Dermis microvascular lymphatic vessel endothelial cell (primary cell): ENCODE measurements at places on chromosomes 6 and 20. TPM values are rescaled to one million over a fixed set of nuclear protein-coding genes. Genes with fewer than 3 reads are reported as not detected.

Gene FGD2
- total RNA-seq, result not detected in 2 replicates

Gene PPP1R18
- 25.2 and 37.4 TPM in 2 replicates for total RNA-seq

Gene CRISP3
- total RNA-seq, result not detected in 2 replicates

Gene C20orf202
- under 0.01 TPM in 2 replicates for total RNA-seq

Gene ZNF311
- total RNA-seq, result under 0.01 and 0.13 TPM in 2 replicates

- no peak for DNase-seq
Observed at GRCh38 chr20:37393863-37394542, 48.1 kb downstream of the SRC start.

DNA sequence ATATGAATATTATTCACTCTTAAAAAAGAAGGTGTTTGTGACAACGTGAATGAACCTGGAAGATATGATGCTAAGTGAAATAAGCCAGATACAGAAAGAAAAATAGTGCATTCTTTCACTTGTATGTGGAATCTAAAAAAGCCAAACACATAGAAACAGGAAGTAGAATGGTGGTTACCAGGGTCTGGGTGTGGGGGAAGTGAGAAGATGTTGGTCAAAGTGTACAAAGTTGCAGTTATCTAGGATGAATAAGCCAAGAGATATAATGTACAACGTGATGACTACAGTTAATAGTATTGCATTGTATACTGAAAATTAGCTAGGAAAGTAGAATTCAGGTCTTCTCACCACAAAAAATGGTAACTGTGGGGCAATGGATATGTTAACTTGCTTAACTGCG is 151.1 kb upstream of the HCRTR2 start:
- no peak for DNase-seq

- no peak for DNase-seq
Observed at GRCh38 chr6:106186714-106187113, 100.6 kb downstream of the PRDM1 start.

GRCh38 chr6:110055387-110055735 is 77.2 kb downstream of the GPR6 start:
- no peak for DNase-seq

DNA sequence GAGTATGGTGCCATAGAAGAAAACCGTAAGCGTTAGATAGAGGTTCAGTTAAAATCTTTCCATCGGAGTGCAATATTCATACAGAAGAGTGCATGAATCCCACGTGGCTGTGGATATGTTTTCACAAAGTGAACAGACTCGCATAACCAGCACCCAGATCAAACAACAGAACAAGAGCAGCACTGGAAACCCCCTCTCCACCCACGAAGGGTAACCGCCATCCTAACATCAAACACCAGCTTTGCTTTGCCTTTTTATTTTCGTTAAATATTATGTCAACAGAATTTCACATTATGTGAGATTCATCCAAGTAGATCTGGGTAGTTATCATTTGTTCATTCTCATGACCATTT is 4.7 kb downstream of the GTSF1L start:
- no peak for DNase-seq

DNA sequence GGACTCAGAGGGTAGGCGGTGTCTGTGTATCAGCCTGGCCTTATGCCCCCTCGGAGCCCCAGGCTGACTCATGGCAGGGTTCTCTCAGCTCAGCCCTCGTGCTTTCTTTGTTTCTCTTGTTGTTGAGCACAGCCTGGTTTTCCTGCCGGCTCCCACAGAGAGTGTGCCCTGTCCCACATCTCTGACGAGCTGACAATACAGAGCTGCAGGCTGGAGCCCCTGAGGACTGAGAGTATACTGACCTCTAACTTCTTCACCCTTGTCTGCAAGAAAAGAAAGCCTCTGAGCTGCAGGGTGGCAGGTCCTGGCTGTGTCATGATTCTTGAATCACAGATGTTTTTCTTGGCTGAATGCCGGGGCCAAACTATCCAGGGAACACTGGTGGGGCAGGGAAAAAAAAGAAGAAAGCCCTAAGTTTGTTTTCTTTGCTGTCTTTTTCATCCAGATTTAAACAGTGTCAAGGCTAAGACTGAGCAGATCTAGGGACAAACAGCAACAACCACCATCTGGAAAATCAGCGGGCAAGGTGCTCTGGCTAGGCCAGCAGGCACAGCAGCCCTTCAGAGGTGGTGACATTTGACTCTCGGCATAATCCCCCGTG is 63.3 kb upstream of the ZNF133 start:
- DNase-seq, result peak; percentile 87

DNA sequence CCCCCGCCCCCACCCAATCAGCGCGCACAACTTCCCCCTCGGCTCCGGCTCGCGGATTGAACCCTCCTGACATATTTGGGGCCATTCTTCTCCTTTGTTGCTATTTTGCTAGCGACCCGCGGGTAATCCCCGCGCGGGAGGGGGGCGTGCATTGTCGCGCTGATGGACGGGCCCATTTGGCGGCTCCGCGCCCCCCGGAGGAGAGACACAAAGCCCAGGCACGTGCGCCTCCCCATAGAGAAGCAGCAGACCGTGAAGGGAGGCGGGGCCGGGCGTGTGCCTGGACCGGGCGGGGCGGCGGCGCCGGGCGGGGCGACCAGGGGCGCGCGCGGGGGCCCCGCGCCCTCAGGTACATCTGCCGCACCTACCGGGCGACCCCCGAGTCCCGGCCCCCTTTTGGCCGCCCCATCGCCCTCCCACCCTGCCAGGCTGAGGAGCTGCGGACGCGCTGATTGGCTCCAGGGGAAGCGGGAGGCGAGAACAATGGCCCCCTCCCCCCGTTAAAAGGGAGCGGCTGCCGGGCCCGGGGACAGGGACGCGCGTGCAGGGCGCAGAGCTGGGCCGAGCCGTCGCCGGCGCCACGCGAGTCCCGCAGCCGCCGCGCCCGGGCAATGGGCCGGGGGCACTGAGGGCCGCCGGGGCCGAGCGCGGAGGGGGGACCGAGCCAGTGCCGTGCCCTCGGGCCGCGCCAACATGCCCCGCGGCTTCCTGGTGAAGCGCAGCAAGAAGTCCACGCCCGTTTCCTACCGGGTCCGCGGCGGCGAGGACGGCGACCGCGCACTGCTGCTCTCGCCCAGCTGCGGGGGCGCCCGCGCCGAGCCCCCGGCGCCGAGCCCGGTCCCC is at the start of gene INSM1:
Gene INSM1 (plus strand): TSS at position 530 of the 843 bp plus-strand sequence. CDS start 164 bp downstream, at position 694.
- DNase-seq, result no peak

DNA sequence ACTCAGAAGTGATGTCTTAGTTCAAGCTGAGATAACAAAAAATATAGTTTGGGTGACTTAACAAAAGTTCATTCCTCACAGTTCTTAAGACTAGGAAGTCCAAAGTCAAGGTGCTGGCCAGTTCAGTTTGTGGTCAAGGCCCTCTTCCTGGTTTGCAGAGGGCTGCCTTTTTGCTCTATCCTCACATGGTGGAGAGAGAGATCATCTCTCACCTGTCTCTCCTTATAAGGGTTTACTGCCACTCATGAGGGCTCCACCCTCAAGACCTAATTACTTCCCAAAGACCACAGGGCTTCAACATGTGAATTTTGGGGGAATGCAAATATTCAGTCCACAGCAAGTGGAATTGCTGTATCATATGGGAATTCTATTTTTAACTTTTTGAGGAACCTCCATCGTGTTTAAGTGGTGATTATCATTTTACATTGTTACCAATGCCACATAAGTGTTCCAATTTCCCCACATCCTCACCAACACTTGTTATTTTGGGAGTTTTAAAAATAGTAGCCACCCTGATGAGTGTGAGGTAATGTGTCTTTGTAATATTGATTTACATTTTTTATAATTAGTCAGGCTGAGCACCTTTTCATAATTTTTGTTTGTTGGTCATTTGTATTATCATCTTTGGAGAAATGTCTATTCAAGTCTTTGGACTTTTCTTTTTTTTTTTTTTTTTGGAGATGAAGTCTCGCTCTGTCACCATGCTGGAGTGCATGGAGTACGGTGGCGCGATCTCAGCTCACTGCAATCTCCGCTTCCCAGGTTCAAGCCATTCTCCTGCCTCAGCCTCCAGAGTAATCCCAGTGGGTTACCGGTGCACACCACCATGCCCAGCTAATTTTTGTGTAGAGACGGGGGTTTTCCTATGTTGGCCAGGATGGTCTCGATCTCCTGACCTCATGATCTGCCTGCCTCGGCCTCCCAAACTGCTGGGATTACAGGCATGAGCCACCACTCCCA is 112.2 kb downstream of the SESN1 start:
- DNase-seq, result no peak

GRCh38 chr20:45341939-45342854 is 6.0 kb downstream of the SDC4 start:
- DNase-seq, result peak; percentile 86

DNA sequence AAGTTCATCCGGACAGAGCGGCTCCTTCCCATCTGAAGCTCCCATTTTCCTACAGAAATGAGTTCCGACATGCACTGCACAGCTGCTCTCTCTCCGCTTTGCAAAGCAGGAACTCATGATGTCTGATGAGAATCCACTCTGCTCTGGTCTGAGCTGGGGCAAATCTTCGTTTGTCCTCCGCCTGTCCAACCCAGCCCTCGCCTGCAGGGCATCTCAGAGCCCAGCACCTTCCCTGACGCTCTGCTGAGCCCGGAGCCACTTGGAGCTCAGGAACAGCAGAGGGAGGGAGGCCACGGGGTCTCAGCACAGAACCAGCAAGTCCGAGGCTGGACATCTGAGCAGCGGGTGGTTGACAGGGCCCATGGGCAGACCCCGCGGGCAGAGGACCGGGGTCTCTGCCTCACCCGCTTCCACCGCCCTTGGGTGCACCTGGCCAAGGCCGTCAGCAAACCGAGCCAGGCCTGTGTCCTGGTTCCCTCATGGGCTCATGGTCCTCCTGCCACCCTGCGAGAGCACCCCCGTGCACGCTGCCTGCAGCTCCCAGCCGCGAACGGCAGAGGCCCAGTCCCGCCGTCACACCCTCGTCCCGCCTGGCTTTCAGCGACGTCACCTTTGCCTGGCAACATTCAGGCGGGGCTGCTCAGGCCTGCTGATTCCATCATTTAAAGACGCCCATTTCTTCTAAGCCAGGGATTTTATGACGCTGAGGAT is 78.5 kb upstream of the BHLHE23 start:
- DNase-seq, result no peak

- DNase-seq, result peak; percentile 22
Observed at GRCh38 chr6:42564506-42564825, 637 bp downstream of the UBR2 start.

GRCh38 chr6:37059344-37060194 is 54.1 kb downstream of the FGD2 start:
- no peak for DNase-seq

GRCh38 chr20:1402149-1402548 is 9.3 kb upstream of the FKBP1A start:
- no peak for DNase-seq

DNA sequence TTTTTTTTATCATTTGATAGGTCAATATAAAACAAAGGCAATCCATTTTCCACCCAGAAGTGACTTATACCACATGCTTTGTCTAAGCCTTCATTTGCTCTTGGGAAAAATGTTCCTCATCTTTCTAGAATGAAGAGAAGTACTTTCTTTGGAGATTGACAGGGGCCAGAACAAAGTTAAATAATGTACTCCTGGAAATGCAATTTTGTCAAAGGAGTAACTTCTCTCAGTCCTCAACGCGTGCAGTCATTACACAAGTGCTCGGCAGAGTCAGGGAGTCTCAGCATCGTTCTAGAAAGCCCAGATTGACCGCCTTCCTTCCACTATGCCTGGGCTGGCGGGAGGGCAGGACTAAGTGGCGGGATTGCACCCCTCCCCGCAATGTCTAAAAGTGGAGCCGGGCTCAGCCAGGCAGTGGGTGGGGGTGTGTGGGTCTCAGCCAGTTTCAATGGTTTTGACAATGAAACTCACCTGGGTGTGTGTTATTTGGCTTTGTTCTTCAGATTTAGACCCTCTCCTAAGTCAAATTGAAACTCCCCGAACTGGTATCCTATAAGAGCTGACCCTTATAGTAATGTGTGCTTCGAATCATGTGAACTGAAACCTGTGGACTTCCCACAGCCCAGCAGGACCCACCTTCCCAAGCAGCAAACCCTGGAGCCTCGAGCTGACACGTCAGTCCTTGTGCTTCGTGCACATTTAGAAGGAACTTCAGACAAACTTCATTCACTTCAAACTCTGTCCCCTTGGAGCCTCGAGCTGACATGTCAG is 63.2 kb upstream of the DUSP22 start:
- no peak for DNase-seq

DNA sequence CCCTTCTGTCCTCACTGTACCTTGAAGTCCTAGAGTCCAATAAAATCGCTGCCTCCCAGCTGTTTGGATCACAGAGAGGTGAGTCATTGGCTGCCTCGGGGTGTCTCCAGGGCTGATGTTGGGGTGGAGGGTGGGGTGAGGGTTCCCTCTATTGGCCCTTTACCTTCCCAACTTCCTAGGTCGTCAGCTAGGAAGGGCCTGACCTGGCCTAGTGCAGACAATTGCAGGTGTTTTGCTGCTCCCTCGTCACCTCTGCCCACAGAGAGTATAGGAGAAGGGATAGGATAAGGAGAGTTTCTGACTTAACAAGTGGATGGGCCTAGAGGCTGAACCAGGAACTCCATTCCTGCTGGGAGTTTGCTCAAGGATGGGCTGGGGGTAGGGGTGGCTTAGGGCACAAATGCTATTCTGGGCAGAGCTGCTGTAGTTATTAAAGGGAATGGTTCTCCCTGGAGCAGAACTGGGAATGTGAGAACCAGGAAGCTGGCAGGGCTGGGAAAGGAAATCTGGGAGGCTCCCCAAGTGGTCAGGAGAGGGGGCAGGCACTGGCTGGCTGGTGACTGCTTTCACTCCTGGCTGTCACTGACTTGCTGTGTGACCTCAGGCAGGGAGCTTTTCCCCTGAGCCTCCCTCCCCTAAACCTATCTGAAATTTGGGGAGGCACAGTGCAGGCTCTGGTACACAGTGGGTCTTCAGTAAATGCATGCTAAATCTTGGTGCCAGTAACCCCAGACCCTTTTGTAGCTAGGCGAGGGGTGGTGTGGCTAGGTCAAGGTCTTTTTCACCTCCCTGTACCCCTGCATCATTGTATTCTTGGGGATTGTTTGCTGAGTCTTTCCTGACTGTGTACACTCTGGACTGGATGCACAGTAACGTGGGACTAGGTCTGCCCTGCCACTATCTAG is 1.5 kb downstream of the TP53INP2 start:
- no peak for DNase-seq

DNA sequence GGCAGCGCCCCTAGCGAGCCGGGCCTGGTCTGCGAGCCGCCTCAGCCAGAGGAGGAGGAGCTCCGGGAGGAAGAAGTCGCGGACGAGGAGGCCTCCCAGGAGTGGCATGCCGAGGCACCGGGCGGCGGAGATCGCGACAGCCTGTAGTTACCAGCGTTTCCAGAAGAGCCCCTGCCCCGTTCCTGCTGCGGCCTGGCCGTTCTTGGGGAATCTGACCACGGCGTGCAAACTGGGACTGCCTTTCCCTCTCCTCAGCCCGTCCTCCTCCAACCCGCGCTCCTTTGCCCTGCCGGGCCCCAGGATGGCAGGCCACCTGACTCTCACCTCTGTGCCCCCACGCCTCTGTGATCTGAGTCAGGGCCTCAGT is 802 bp downstream of the HDGFL1 start:
- no peak for DNase-seq

GRCh38 chr6:16267428-16268263 is 29.3 kb downstream of the GMPR start:
- DNase-seq, result no peak
